Endodermal cell (in vitro differentiated cells): ENCODE measurements at places on chromosomes 7 and 10. TPM values are rescaled to one million over a fixed set of nuclear protein-coding genes. Genes with fewer than 3 reads are reported as not detected.

Gene LIPF
- total RNA-seq = not detected in 2 replicates

Gene LRMDA
- total RNA-seq = 3.9 to 5.1 TPM (median 5.1 TPM) in 3 replicates

- no peak for DNase-seq
These were observed 44.0 kb downstream of the WDR37 start for GRCh38 chr10:1100143-1100542.

GRCh38 chr7:30252885-30253795 lies 31.3 kb upstream of the ZNRF2 start:
- no peak for DNase-seq

GRCh38 chr10:92419740-92420545 lies 129.0 kb downstream of the MARCHF5 start:
- DNase-seq = peak; percentile 88

DNA sequence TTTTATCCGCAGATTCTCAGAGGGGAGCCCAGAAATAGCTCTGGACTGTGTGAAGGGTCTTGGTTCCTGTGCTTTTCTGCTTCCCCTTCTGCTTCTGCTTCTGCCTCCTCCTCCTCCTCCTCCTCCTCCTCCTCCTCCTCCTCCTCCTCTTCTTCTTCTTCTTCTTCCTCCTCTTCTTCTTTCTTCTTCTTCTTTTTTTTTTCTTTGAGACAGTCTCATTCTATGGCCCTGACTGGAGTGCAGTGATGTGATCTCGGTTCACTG lies 11.6 kb downstream of the PDZD7 start:
- no peak for DNase-seq

GRCh38 chr7:143518521-143518920 lies 40.8 kb downstream of the TAS2R41 start:
- peak; percentile 51 for DNase-seq

DNA sequence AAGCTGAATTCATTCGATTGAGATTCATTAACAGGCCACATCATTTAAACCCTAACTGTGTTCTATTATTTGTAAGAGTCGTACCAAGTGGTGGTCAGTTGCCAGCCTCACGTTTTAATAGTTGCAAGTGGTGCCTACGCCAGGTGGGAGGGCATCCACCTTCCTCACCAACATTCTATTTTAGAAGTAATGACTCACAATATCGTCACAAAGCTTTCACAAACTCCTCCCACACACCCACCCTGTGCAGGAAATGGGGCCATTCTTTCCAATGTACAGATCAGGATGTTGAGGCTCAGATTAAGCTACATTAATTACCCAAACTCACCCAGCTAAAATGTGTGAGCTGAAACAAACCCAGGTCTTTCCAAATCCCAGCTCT lies 77.3 kb upstream of the SAMD8 start:
- no peak for DNase-seq

- no peak for DNase-seq
These were observed at the start of gene CYP17A1 for GRCh38 chr10:102837230-102837721. Gene CYP17A1 (minus strand): TSS chr10:102837413. CDS start chr10:102837361, 52 bp downstream.

- no peak for DNase-seq
These were observed 59.4 kb downstream of the SHH start for GRCh38 chr7:155752756-155753445.
